Activated CD8-positive, alpha-beta memory T cell treated with anti-CD3 and anti-CD28 coated beads for 4 hours (primary cell): ENCODE measurements at places on chromosomes 11 and 22.
A peak's percentile ranks its signal among the peaks of the same experiment; 100 is the strongest.

DNA sequence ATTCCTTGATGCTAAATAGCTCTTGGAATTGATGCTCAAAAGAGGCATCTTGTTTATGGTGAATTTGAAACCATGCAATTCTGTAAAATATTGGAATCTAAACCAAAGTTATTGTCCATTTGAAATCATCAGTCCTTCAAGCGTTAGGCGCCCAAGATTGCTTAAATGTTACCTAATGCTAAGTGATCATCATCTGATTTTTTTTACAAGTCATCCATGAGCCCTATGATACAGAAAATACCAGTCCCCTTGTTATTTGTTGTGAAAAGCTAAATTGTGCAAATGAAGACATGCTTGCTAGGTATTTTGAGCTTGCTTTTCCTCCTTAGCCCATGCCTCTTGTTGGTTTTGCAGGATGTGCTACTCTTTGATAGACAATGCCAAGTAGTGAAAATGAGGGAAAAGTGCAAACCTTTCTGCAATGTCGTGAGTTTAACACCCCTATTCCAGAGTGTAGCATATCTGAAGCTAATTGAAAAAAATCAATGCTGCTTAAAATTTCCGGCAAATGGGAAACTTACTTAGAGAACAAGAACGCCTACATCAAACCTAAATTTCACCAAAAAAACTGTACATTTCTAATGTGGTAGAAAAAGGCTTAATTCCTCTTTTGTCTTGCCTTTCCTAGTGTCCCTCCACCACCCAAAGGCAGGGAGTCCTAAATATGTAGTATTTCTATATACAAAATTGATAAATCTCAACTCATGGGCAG is 1.9 kb downstream of the GRK3 start:
- DNase-seq = no peak

GRCh38 chr11:36372101-36372771 is 76.1 kb downstream of the PRR5L start:
- DNase-seq = no peak

GRCh38 chr11:79400717-79401330 is 40.0 kb downstream of the TENM4 start:
- no peak for DNase-seq

- peak; percentile 66 for DNase-seq
Observed at GRCh38 chr11:65315204-65315865, 669 bp downstream of the CDC42EP2 start.

DNA sequence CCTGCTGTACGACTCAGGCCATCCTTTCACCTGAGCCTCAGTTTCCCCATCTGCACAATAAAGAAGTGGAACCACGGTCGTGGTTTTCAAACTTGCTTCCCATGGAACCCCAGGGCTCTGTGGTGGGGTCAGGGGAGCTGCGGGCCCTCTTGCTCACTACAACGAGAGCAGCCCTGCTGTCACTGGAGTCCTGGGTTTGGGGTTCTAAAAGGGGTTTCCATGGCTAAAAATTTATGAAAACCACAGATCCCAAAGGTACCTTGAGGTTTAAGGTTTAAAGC is 45.4 kb upstream of the CARS1 start:
- no peak for DNase-seq

- no peak for DNase-seq
Observed at GRCh38 chr11:89667001-89667400, 43.1 kb upstream of the TRIM77 start.

- no peak for DNase-seq
Observed at GRCh38 chr11:88618327-88619070, 281.0 kb upstream of the CTSC start.

DNA sequence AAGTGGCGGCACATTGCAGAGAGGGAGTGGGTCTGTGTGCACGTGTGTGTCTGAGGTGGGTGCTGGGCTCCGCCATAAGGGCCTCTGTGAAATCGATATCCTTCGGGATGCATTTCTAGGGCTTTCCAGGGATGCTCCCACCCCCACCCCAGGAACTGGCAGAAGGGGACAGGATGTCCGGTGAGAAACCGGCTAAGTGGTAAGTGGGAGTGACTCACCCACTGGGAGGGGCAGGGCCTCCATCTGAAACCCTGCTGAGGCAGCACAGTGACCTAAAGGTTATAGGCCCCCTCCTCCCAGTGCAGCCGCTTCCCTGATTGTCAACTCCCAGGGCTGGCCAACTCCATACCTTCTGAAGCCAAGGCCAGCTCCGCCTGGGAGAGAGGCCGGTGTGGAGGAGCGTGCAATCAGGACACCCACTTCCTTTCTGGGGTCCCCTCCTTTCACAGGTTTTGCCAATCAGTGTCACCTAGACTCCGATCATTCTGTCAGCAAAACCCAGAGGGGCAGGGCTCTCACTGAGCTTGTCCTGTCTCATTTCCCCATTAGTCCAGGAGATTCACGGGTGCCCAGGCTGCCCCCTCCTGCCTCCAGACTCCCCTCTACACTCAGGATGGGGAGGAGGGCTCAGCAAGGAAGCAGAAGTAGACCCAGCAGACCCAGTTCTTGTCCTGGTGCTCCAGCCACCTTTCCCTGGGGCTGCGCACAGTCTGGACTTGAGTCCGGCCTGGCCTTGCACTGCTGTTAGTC is 44.5 kb downstream of the NECTIN1 start:
- no peak for DNase-seq
